ENCODE measurements at places on chromosomes 2 and 18.

DNA sequence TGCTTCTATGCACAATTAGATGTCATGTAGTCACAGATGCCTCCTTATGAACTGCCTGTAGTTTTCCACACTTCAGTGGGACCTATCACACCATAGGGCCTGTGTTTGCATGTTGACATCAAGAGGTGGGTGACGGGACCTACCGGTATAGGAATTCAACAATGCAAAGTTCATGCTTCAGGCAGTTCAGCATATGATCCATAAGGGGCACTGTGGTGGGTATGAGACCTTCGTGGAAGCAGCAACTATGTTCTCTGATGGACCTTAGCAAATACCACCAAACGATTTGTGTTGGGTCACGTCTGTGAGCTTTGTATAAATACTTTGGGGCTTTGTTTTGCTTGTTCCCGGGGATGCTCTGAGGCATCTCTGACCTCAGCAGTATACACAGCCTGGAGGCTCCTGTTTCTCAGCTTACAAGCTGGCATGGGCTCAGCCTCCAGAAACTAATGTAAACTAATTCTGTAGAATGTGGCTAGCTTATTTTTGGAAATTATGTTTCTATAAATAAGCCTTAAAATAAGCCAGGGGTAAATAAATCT lies 111.6 kb downstream of the DTNA start:
- no peak for DNase-seq

DNA sequence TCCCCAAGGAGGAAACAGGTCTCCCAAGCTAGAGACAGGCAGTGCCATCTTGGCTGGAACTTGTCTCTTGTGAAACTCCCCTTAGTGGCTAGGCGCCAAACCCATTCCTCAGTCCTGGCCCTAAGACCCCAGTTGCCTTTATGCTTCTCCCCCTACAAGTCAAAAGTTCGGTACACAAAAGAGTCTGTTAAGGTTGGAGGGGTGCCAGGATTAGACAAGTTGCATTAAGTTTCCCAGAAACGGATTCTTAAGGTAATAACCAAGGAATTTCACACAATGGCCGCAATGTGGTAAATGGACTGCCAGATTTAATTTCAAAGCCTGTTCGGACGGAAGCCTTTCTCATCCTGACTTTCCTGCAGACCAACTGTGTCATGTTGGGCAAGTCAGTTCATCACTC lies 80.7 kb downstream of the CCBE1 start:
- DNase-seq = no peak

DNA sequence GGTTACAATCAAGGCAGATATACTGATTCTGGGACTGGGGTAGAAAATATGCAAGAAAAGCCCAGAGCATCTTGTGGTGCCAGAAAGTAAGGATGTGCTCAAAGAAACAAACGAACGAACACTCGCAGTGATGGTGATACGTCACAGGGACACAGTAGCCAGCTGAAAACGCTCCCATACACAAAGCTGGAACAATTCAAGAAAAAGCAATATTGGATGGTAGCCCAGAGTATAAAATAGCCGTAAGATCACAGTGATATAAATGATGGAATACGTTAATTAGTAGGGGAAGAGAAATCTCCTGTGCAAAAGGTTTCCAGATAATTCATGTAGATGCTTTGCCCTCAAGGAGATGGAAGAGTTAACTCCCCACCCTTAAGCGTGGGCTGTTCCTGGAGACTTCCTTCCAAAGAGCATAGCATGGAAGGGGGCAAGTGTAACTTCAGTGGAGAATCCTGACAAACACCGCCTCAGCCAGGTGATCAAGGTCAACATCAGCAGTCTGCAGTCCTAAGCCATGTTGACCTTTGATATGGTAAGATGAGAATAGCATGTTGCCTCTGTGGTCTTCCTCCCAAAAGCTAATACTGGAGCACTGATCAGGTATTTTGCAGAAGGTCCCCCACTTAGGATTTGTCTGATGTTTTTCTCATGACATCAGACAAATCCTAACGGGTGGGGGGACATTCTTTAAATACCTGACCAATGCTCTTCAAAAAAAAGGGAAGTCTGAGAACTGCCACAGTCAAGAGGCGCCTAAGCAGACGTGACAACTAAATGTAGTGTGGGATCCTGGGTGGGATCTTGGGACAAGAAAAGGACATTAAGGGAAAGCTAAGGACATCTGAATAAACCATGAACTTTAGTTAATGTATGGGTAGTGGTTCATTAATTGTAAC lies 99.0 kb downstream of the NCK2 start:
- DNase-seq = no peak

DNA sequence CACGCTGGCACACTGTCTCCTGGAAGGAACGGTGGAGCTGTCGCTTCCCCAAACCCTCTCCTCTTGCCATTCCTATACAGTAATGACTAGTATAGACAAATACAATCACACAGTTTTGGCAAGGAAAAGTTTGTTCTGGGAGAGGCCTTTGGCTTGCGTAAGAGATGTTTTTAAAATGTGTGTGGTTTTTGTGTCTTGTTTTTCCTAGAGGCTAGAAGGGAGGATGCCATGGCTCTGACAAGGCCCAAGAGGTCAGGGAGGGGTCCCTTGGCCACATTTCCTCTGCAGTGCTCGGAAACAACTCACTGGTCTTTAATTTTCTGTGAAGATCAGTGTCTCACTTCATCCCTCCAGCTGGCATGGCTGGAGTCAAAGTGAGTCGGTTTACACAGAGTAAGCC lies 195.9 kb downstream of the SH3RF3 start:
- no peak for DNase-seq

DNA sequence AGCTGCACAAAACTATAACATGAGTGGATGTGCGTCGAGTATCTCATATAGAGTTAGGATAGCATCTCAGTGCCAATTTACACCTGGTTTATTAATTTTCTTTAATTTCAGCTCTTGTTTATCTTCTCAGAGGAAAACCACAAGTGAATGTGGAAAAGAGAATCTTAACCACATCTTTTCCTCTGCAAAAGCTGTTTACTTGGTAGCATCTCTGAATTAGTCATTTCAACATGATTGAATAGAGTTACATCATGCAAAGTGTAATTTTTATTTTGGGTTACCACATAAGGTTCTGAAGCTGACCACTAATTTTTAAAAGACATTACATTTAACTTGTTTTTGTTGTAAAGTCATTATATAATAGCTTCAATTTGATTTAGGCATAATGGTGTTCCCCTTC lies 83.8 kb upstream of the FAM237A start:
- no peak for DNase-seq

GRCh38 chr2:171244970-171245782 lies 84.5 kb upstream of the TLK1 start:
- no peak for DNase-seq

- DNase-seq = no peak
Observed at GRCh38 chr2:187431911-187432310, 16.1 kb downstream of the CALCRL start.

DNA sequence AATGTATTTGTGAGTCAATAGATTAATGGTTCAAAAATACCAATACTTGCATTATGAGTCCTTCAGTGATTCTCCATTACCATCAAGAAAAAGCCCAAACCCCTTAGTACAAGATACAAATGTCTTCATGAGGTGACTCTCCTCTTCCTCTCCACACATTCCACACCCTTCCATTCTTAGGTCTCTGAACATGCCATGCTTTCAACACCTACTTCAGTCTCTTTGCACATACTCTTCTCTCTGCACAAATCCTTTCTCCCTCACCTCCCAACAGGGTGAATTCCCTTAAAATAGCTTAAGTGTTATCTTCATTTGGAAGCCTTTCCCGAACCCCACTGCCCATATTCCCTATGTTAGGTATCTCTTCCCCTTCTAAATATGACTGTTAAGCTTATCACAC lies 131.9 kb downstream of the ERBB4 start:
- no peak for DNase-seq

- no peak for DNase-seq
Observed at GRCh38 chr2:222039821-222040220, 259.0 kb downstream of the PAX3 start.

- no peak for DNase-seq
Observed at GRCh38 chr2:187525163-187525900, 28.9 kb downstream of the TFPI start.

GRCh38 chr2:238743243-238744065 lies 104.4 kb upstream of the TWIST2 start:
- no peak for DNase-seq

GRCh38 chr2:69177063-69177771 lies 164.2 kb downstream of the ANTXR1 start:
- no peak for DNase-seq

DNA sequence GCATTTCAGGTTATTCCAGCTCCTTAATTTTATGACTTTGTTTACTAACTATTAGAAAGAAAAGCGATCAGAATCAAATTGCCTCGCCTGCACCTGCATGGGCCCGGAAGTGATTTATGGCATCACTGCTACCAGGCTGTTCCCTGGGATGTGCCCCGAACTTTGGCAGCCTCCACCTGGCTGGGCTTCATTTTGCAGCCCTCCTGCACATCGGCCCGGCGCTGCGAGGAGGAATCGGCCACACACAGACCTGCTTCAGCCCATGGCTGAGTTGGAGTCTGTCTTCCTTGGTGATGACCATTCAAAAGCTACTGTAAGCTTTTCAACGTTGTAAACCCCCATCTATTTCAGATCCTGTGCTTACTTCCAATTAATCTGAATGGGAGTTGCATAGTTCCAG lies 638.0 kb downstream of the RNF144A start:
- no peak for DNase-seq

DNA sequence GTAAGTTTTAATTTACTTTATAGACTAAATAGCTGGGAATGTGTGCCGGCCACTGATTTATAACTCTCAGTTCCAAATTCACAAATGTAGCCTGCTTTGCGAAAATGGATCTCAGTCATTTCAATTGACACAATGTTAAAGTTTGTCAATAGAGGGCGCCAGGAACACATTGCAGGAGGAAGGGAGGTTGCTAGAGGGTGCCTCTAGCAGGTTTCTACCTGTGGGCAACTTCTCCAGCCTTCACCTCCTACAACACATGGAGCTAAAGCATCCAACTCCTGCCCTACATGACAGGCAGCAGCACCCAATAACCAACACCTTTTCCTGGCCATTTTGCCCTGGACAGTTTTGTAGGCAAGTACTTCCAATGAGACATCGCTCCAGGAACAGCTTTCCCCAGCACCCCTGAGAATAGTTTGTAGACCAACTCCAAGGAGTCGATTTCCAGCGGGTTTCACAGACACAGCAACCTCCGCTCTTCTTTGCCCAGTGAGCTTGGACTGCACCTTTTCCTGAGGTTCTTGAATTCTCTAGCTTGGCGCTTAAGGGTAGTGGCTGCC lies 784.8 kb upstream of the CDH2 start:
- no peak for DNase-seq

- no peak for DNase-seq
Observed at GRCh38 chr2:9820020-9820973, 23.0 kb upstream of the TAF1B start.

DNA sequence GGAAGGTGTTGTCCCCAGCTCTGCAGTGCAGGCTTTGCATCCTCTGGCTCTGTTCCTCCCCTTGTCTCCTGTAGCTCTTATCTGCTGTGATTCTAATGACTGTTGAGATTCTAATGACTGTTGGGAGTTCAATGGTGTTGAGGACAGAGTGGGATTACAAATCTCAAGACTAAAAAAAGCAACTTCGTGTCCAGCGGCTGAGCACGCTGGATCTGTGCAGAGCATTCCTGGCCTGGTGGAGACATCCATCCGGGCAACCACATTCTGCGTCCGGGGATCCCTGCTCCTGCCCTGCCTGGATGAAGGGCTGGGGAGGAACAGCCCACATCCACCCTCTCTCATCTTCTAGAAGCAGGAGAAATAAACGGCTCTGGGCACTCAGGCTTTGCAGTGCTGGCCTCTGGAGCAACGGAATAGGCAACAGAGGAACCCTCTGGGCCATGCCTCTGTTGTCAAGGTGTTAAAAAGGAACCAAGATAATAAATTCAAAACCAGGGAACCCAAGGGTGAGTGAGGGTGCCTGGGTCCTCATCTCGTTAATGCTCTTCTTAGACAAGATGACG lies 106.7 kb upstream of the ASB18 start:
- DNase-seq = no peak

- DNase-seq = no peak
Observed at GRCh38 chr2:201182650-201183364, at the start of gene CASP10. TSS of gene CASP10 (plus strand) at chr2:201183141. CDS start at chr2:201185778, 2,637 bp downstream.

DNA sequence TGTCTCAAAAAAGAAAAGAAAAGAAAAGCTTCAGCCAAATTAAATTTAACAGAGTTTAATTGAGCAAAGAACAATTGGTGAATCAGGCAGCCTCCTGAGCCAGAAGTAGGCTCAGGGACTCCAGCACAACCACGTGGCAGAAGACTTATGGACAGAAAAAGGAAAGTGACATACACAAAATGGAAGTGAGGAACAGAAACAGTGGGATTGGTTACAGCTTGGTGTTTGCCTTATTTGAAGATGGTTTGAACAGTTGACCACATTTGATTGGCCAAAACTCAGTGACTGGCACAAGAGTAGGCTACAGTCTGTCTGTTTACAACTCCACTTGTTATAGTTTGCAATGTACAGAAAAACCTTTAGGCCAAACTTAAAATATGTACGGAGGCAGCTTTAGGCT lies 83.1 kb downstream of the SOCS6 start:
- DNase-seq = no peak

DNA sequence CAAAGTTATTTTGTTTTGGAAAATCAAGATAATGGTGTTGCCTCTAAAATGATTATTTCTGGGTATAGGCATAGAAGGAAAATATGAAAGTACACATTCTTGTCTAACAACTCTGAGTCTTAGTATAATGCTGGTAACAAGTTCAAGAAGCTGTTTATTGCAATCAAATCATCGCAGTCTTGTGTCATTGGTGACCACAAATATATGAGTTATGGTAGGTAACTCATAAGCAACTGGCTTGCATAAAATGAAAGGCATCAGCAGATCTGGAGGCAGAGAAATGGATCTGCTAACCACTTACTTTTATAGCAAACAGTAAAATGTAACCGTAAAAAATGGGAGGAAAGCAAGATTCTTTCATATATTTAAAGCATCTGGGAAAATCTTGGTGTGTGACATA lies 156.2 kb upstream of the TCF4 start:
- no peak for DNase-seq

DNA sequence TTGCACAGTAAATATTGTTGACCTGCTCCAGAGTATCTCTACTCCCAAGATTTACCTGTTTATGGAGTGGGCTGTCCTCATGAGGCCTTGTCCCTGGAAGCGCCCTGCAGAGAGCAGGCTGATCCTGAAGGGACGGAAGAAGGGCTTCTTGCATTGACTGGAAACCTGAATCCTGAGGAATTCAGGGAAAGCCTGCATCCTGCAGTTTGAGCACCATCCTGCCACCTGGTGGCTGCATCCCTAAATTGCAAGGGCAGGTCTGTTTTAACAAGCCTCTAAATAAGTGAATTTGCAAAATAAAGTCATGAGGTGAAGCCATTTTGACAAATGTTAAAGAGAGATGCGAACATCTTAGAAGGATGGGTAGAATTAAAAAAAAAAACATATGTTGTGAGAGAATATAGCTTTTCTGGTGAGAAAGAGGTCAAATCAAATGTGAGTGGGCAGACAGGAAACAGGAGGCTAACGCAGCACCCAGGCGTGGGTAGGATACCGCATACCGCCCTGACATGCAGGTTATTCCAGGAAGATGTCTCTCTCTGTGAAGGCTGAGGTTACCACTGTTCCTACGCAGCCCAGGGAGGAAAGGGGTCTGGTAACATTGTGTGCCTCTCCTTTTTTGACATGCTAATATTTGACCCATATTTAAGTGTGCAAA lies 754.9 kb downstream of the RNF144A start:
- DNase-seq = no peak

- no peak for DNase-seq
Observed at GRCh38 chr2:96144481-96145035, 682 bp downstream of the DUSP2 start.
